ENCODE measurements at places on chromosomes 5 and 9.

GRCh38 chr9:120891884-120892747 lies 15.1 kb upstream of the PHF19 start:
- DNase-seq, result no peak

- DNase-seq, result no peak
Observed at GRCh38 chr5:139980765-139981164, 62.3 kb downstream of the NRG2 start.

GRCh38 chr5:116778032-116778431 lies 203.4 kb upstream of the SEMA6A start:
- DNase-seq, result peak; percentile 72

DNA sequence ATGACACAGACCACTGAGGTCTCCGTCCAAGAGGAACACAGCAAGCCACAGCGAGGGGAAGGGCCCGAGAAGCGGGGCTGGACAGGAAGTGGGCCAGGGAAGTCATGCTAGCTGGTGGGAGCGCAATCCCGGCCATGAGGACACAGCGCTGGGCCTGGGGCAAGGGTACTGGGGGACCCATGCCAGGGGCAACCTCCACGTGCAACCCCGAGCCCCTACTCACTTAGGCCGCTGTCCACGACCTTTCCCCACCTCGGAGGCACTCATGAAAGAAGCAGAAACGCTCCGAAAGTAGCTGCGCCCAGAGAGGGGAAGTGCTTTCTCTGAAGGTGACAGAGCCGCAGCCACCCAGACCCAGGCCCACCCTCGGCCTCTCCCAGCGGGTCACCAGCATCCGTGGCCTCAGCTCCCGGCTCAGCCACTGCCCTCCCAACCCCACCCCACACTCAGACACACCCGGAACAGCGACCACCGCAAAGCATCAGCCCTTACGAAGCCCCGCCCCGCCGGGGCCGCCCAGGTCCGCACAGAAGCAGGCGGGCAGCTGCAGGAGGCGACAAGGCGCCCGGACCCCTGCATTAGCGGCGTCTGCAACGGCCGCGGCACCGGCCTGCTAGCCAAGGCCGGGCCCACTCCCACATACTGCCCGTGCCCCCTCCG lies 782 bp downstream of the BICD2 start:
- DNase-seq, result no peak

DNA sequence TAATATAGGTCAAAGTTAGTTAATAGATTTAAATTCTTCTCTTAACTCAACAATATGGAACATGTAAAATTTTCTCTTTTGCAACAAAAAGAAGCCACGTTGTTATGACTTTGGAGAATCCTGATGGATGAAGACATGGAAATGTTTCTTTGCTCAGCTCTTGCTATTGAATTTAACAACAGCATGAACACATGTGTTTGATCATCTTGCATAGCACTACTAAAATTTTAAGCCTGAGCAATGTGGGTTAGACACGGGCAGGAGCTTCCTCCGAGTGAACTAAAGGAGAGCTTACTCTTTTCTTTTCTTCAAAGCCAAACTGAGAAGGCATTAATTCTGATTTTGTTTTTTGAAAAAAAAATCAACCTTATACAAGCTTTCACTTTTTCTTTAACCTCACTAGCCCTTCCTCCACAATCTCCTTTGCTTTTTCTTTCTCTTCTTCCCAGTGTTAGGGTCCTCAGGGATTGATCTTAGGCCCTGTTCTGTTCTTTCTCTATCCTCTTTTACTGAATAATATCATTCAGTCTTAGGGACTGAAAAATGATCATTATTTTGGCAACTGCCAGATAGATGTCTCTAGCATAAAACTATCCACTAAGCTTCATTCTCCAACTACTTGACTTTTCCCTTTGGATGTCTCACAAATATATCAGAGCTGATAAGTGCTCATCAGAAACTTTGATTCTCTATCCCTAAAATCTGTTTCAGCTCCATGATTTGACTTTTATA lies 36.9 kb downstream of the ADAMTS19 start:
- no peak for DNase-seq

- DNase-seq, result no peak
Observed at GRCh38 chr5:57598756-57599155, 116.1 kb upstream of the ACTBL2 start.

DNA sequence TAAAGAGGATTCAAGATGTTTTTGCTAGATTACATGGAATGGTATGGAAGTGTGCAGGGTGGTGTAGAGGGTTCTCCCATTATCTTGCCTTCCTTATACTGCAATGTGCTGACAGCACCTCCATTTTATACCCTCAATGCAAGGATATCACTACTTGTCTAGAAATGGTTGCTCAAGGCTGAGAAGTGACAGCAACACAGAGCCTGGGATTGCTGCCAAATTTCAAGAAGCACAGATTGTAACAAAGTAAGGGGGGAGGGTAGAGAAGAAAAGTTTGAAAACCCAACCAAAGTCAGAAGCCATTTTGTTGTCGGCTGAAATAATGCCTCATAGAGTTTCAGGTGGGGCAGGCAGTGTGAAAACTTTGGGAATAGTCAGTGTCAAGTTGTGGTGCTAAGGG lies 29.8 kb downstream of the PCDHAC2 start:
- peak; percentile 31 for DNase-seq

DNA sequence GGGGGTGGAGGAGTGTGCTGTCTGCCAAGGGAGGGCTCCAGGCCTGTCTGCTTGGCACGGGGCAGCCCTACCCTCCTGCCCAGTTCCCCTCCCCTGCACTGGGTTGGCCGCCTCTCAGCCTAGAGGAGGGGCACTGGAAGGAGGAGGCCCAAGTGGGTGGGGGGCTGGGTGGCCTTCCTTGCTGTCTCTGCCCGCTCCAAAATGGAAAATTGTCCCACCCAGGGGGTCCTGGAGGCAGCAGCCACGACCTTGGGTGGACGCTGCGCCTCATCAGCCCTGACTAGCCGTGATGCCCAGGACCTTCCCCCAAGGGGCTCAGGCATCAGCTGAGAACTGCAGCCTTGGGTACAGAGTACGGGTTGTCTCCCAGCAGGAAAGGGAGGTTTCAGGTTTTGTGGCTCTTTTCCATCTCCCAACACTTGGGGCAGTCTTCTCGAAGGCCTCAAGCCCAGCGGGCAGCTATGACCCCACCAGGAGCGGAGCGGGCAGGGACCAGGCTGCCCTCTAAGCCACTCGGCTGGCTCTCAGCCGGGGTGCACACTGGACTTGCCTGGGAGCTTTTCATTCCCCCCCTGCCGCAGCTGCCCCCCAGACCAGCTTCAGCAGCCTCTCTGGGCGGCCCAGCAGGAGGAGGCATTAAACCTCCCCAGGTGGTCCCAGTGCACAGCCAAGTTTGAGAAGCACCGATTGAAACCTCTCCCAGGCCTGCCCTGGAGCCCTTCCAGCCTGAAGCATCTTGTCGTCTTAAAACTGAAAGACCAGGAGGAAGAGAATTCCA lies 20.6 kb downstream of the NTNG2 start:
- peak; percentile 79 for DNase-seq
